ENCODE measurements at places on chromosomes 5 and 9.

DNA sequence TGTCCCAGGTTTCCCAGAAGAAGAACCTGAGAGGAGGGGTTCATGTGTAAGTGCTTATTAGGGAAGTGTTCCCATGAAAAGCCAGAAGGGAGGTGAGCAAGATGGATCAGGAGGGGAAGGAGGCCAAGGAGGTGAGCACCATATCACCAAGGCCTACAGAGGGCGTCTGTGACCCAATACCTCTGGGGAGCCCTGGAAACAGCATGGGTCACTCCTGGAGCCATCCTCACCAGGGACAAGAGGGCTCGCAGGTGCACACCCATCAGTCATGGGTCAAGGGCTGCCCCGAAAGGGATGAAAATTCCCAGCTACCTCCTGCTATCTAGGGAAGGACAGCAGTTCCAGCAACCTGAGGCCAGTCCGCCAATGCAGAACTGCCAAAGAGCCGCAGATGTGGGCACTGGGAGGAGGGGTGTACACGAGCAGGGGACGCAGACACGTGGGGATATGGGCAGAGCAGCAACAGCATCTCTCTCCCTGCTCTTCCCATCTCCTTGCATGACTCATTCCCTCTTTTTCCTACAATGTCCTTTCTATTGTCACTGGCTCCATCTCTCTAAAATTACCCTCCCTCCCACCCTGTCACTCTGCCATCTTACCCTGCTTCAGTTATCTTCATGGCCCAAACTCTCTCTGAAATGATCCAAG lies 167.6 kb upstream of the FSTL4 start:
- no peak for DNase-seq

GRCh38 chr5:7805379-7805778 lies 45.6 kb downstream of the CFAP90 start:
- peak; percentile 12 for DNase-seq

DNA sequence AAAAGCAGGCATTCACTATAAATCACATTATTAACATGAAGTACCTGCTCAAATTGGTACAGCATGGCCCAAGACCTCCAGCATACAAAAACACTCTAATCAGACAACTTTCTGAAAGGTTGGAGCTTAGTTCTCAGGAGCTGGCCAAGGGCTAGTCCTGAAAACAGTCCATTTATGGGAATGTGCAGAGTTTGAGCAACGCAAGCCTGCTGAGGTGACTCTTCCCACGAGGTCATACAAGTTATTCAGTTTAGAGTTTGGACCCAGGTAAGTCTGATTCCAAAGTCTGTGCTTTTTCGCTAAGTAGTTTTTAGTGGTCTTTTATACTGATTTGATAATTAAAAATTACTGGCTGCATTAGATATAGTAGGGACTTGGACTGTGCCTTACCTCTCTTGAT lies 52.6 kb downstream of the AP3S1 start:
- DNase-seq = no peak

GRCh38 chr5:123776761-123777160 lies 264.8 kb downstream of the CSNK1G3 start:
- no peak for DNase-seq

- peak; percentile 76 for DNase-seq
Measured at GRCh38 chr5:43073597-43074546, 33.8 kb upstream of the ANXA2R start.

Measured in KBM-7 (cell line).